Prostate gland (tissue), 2 donors: ENCODE measurements at places on chromosomes 5 and 9. TPM values are rescaled to one million over a fixed set of nuclear protein-coding genes. Genes with fewer than 3 reads are reported as not detected.

Gene GRIN1
- total RNA-seq, result 1.8 TPM

Gene FYB1
- total RNA-seq, result 4.0 TPM

Gene FOXI1
- total RNA-seq, result 1.2 TPM

Gene SLC45A2
- total RNA-seq, result 0.09 TPM

Gene DDX4
- 34.9 TPM for total RNA-seq

Gene NOTCH1
- total RNA-seq, result 38.0 TPM

Gene IGFBPL1
- 0.32 TPM for total RNA-seq

Gene LCN1
- not detected for total RNA-seq

Gene GADD45G
- total RNA-seq, result 88.5 TPM

Gene ANGPTL2
- 17.3 TPM for total RNA-seq

Gene SURF6
- 25.7 TPM for total RNA-seq

Gene SLC6A19
- total RNA-seq, result 0.17 TPM

Gene FCN1
- total RNA-seq, result 0.23 TPM

Gene GLDC
- total RNA-seq, result 2.7 TPM

Gene DNAI1
- 5.6 TPM for total RNA-seq

Gene DPH7
- total RNA-seq, result 34.3 TPM

Gene DOCK8
- total RNA-seq, result 24.6 TPM

Gene SPATA31A3
- total RNA-seq, result not detected

Gene C5
- total RNA-seq, result 11.1 TPM

Gene GAS1
- total RNA-seq, result 82.1 TPM

Gene AFAP1L1
- total RNA-seq, result 8.4 TPM

Gene RGS7BP
- 3.7 TPM for total RNA-seq

Gene PLPP7
- 32.5 TPM for total RNA-seq

Gene TXNDC8
- total RNA-seq, result not detected

Gene FREM1
- 2.6 TPM for total RNA-seq

Gene RMND5B
- total RNA-seq, result 39.1 TPM

Gene SLC25A48
- 0.85 TPM for total RNA-seq

Gene ADRA1B
- 0.74 TPM for total RNA-seq

Gene FAM151B
- total RNA-seq, result 3.3 TPM

Gene TMEM167A
- 30.8 TPM for total RNA-seq

Gene EQTN
- total RNA-seq, result not detected

Gene PCDHGA10
- total RNA-seq, result 11.1 TPM

Gene ZER1
- 86.6 TPM for total RNA-seq

Gene SH3TC2
- total RNA-seq, result 6.2 TPM
